ENCODE measurements at places on chromosomes 2 and 18.

DNA sequence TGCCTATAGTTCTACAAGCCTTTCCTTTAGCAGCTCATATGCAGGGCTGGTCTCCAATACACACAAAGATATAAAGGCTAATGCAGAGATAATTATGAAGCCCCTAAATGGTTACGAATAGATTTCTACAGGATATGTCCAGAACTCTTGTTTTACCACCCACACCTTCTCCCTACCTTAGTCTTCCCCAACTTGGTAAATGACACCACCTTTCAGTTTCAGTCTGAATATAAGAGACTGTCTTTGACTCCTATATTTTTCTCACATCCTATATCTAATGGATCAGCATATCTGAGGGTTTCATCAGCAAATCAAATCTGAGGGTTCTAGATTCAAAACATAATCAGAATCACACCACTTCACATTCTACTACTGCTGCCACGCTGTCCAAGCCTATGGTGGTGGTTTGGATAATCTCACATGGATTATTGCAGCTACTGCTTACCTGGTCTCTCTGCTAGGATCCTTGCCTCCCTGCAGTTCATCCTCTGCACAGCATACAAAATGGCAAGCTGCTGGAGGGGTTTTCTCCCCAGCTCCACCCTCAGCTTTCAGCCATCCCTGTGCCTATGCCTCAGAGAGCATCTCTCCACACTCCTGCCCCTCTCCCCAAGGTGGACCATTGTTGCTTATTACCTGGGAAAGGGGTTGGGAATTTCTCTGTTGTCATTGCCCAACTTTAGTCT is 178.0 kb upstream of the SPOPL start:
- DNase-seq, result no peak

DNA sequence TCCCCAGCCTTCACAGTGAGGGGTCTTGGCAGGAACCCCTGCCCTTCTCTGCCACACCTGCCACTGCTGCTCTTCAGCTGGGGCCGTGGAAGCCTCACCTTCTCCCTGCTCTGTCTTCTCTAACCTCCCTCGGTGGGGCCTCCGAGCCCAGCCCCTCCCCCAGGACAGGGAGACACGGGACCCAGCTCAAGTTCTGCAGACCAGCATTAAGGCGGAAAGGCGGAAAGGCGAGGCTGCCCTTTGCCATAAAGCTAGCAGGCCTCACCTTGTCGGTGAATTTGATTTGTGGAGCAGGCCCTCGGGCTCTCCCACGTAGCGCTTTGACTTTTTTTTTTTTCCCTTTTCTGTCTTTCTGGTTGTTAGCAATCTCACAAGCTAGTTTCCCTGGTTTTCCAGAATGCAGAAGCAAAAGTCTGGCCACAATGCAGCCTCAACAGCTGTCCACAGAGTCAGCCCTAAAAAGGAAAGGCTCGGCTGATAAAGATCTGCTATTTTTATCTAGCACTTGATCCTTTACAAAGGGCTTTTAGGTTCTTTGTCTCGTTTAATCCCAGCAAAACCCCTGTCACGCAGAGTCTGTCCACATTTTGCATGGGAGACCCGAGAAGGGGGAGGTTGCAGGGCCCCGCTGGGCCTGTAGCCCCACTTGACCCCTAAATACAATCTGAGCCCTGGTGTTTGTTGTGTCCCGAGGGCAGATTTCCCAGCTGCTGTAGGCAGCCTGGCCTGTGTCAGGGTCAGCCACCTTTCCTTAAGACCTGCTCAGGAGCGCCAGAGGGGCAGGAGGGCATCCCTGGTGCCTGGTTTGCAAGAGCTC is 6.0 kb downstream of the ITM2C start:
- DNase-seq, result no peak

DNA sequence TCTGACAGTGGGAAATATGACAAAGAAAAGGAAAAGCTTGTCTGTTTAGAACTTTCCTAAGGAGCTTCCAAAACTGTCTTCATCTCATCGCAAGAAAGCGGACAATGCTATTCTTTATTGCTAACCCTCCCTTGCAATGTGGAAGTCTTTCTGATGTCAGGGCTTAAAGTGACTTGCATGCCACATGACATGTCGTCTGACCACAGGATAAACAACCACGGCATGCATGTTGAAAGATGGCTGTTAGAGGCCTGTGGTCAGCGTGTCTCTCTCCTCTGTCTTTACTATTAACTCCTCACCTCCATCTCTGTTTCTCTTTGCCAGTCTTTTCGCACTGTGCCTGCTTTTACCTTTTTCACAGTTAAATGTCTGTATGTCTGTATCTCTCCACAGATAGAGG is 389.8 kb downstream of the LNPK start:
- DNase-seq, result no peak

- no peak for DNase-seq
Measured at GRCh38 chr2:166881177-166881576, 7.1 kb upstream of the XIRP2 start.

GRCh38 chr2:11123856-11124759 is 31.2 kb upstream of the SLC66A3 start:
- DNase-seq, result peak; percentile 59

- no peak for DNase-seq
Measured at GRCh38 chr2:193482557-193482956, 1287.8 kb upstream of the TMEFF2 start.

DNA sequence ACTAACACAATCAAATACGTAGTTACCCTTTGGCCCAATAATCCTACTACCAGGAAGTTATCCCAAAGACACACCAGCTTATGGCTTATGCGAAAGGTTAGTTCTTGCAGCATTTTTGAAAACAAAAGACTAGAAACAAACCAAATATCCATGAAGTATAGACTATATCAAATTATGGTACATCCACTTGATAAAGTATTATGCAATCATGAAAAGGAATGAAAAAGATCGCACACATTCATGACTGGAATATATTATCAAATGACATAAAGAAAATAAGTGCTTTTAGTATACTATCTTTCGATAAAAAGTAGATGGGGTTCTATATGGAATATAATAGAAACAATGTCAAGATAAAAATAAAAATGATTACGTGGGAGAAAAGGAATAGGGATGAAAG is 78.2 kb downstream of the COBLL1 start:
- no peak for DNase-seq

DNA sequence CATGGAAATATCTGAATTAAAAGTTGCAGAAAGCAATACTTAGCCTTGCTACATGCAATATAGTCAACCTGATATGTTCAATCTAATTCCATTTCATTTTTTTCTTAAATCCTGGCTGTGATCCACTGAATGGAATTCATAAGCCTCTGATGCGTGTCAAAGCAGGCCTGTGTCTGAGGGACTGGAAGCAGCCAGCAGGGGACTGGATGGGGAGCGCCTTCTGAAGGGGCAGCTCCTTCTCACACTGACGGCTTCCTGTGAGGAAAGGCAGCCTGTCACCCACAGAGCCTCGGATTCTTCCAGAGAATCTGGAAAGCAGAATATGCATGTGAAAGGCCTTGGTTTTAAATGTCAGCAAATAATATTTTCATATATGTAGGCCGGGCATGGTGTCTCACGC is 73.5 kb downstream of the KCNF1 start:
- DNase-seq, result no peak

- DNase-seq, result no peak
Measured at GRCh38 chr2:200861617-200862155, 2.8 kb downstream of the CLK1 start.

DNA sequence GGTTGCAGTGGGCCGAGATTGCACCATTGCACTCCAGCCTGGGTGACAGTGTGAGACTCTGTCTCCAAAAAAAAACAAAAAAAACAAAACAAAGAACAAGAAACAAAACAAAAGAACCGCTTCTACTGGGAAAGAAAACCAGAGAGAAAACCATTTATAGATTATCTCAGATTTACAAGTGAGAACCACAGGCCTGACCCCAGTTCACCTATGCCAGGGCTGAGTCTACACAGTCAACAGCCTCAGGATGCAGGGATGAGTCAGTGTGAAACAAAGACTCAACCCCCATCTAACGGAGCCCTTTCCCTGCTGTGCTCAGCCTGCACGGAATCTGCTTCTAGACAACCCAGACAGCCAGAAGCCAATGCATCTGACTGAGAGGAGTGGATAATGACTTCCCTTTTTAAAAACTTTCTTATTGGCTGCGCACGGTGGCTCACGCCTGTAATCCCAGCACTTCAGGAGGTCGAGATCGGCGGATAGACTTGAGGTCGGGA is 25.5 kb upstream of the YWHAQ start:
- DNase-seq, result peak; percentile 92

- no peak for DNase-seq
Measured at GRCh38 chr2:4135765-4136164, 432.4 kb downstream of the DCDC2C start.

GRCh38 chr18:3193331-3193730 is 26.4 kb downstream of the MYOM1 start:
- no peak for DNase-seq

DNA sequence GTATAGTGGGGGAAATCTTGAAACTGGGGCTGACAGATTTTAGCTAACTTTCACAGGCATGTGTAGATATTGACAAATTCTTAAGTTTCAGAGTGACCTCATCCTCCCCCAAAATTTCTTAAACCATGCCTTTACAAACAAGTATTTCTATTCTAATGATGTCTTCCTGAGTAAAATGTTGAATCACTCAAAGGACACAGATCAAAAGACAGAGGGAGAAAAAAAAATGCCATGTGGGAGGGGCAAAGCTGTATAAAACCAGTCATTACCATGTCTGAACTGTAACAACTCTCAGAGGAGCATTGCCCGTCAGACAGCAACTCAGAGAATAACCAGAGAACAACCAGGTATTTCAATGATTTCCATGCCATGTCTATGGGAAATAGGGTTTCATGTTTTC is at the start of gene SERPINB2:
SERPINB2 (plus strand) TSS at position 282 of the 400 bp plus-strand sequence. CDS start 3,740 bp downstream, outside the sequence.
- no peak for DNase-seq

GRCh38 chr2:149662556-149662955 is 75.0 kb upstream of the MMADHC start:
- no peak for DNase-seq

DNA sequence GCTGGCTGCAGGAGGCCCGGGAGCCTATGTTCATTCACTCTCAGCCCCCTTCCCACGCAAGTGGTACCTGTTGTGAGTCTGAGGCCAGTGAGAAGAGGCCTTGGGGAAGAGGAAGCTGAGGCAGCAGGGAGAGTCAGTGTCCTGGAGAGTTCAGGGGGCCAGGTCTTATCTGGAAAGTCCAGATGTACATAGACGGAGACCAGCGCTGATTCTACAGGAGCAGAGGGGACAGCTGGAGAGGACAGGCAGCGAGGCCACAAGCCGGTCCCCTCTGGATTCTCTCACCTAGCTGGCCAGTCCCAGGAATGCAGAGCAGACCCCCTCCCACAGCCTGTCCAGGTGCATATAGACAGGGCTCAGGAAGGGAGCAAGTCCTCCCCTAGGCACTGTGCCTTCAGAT is 29.1 kb upstream of the SELENOI start:
- DNase-seq, result no peak

- peak; percentile 76 for DNase-seq
Measured at GRCh38 chr2:172972005-172972619, 103.5 kb upstream of the MAP3K20 start.

DNA sequence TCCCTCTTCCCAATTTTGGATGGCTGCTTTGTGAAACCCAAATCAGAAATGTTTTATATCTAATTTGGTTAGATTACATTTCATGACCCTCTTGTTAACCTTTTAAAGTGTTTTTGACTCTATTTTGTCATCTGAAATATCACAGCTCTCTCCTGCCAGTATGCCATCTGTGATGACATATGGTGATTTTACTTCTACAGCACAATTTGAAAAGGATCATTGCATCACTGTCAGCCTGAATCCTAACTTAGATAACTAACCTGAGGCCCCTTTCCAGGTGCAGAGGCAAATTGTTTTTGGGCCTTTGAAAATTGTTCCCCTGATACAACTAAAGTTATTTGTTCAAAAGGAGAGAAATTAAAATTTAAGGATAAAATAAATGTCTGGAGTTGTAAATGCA is 1023.4 kb upstream of the LRRTM1 start:
- no peak for DNase-seq

DNA sequence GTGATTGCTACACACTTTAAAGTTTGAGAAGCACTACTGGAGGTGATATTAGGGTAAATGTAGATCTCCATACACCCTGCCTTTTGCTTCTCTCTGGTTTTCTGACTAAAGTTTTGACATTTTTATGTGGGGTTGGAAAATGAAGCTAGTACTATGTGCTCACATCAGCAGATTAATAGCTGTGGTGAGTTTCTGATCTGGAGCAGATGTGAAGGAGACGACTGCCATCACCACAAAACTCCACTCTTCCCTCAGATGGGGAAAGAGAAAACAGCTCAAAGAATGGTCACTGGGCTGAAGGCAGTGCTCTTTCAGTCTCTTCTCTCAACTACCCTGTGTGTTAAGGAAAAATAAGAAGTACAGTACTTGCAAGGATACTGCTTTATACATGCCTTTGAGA is 37.2 kb downstream of the PLEKHA3 start:
- no peak for DNase-seq

DNA sequence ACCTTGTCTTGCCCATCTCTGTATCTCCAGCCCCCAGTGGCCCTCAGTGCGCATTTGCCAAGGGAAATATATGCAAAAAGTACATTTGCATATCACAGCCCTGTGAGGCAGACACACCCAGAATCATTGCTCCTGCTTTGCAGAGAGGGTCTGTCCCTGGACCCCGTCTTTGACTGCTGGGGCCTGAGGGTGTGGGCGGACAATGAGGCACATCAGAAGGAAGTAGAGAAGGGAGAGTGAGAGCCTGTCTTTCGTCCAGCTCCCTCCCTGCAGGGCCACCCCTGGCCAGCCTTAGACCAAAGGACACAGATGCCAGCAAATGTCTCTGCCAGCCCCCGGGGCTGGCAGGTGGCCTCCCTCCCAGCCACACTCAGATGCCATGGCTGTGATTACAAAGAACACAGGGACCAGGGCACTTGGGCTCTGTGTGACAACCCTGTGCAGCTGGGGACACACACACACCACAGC is 516.2 kb upstream of the MYT1L start:
- DNase-seq, result no peak

- no peak for DNase-seq
Measured at GRCh38 chr2:240366901-240367300, 68.6 kb upstream of the GPC1 start.

DNA sequence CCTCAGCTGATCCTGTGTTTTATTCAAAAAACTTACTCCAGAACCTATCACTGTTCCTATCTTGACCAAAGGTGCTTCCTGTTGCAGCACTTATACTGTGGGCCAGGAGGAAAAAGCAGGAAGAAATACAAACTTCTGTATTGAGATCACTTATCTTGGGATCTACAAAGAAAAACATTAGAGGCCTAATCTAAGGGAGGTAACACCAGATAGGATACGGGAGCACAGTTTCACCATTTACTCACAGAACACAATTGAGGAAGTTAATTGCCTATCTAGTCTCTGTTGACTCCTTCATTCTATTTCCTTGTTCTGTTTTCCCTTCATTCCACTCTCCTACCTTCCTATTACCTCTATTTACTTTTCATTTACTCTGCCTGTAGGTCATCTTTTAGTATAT is 287.2 kb upstream of the LINC00305 start:
- DNase-seq, result no peak

Data from RWPE1 (cell line).